NCI-H1417 (cell line): ENCODE measurements at places on chromosomes 12 and 14.

- DNase-seq: peak; percentile 96
Measured at GRCh38 chr12:3456809-3457208, 34.2 kb upstream of the PRMT8 start.

DNA sequence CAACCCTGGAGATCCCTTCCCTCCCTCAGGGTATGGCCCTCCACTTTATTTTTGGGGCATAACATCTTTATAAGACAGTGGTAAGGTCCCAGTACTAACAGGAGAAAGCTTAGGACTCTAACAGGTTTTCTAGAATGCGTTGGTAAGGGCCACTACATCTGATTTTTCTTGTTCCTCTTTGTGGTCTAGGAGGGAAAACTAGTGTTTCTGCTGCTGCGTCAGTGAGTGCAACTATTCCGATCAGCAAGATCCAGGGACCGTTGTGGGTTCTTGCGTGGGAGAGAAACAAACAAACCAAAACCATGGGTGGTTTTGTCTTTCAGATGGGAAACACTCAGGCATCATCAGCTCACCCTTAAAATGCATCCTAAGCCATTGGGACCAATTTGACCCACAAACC lies 123.6 kb upstream of the SLC16A7 start:
- DNase-seq: no peak

- DNase-seq: no peak
Measured at GRCh38 chr14:27228053-27228452, 630.2 kb upstream of the NOVA1 start.

GRCh38 chr12:20865873-20866272 lies 55.4 kb downstream of the SLCO1B3 start:
- DNase-seq: peak; percentile 84

DNA sequence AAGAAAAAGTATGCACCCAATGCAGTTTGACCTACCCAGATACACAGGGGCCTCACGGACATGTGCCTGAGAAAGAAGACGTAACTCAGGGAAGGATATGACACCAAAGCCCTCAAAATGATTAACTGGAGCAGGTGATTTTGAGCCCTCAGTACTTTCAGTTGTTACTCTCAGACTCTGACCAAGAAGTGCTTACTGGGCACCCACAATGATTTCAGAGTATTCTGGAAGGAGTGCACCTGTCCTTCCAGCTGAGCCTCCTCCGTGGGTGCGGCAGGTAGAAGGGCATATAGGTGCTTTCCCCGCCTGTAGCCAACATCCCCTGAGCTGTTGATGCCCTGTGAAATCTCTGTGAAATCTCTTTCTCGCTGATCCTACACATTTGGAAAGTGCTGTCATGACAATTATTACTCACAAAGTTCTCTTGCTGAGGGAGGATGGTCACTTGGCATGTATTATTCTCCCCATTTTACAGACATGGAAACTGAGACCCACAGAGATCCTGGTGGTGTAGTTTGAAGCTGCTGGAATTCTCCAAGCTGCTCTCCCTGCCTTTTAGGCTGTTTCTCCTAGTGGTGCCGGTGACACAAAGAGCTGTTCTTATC lies 154.3 kb upstream of the CCND2 start:
- no peak for DNase-seq

GRCh38 chr14:59998564-59998963 lies 78.6 kb downstream of the LRRC9 start:
- DNase-seq: no peak

- DNase-seq: peak; percentile 98
Measured at GRCh38 chr14:95255487-95255886, 64.2 kb downstream of the CLMN start.

DNA sequence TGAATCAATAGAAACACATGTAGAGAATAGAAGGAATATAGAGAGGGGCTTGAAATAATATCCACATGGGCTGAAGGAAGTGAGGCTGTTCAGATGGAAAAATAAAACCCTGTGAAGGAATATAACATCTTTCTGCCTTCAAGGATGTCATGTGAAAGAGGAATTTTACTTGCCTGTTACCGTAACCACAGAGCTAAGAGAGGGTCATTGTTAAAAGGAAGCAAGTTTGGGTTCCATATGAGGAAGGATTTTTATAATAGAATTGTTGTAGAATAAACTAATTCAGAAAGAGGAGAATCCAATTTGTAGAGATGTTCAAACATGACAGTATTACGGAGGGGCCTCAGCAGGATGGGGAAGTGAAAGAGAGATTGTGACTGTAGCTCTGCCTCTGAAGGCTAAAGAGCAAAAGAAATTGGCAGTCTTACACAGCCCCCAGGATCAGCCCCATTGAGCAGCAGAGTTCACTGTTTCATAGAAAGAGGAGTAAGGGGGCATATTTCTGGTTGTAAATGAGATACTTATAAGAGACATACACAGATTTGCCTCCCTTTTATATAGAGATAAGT lies 41.8 kb upstream of the PTPRR start:
- no peak for DNase-seq
